CD4-positive, alpha-beta T cell treated with Interleukin-15 for 1 hour (primary cell): ENCODE measurements at places on chromosomes 4 and X.

GRCh38 chr4:150145090-150145945, 67.1 kb downstream of the DCLK2 start:
- no peak for DNase-seq

DNA sequence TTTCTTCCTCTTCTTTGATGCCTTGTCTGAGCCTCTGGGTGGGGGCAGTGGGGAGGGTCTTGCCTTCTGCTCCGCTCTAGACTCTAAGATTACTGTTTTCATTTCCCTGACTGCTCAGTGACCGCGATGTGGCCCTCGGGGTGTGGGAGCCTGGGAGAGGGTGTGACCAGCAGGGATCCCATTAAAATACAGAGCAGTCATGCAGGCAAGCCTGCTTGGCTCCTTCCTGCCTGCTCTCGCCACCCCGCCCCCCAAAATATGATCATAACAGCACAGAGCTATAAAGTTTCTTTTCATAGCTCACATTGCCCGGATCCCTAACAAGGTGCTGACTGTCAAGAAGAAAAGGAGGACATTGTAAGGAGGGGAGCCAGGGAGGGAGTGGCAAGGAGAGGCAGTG, 332.9 kb downstream of the RAB28 start:
- no peak for DNase-seq

- no peak for DNase-seq
Observed at GRCh38 chrX:120761810-120762209, 113.9 kb downstream of the CT47B1 start.

DNA sequence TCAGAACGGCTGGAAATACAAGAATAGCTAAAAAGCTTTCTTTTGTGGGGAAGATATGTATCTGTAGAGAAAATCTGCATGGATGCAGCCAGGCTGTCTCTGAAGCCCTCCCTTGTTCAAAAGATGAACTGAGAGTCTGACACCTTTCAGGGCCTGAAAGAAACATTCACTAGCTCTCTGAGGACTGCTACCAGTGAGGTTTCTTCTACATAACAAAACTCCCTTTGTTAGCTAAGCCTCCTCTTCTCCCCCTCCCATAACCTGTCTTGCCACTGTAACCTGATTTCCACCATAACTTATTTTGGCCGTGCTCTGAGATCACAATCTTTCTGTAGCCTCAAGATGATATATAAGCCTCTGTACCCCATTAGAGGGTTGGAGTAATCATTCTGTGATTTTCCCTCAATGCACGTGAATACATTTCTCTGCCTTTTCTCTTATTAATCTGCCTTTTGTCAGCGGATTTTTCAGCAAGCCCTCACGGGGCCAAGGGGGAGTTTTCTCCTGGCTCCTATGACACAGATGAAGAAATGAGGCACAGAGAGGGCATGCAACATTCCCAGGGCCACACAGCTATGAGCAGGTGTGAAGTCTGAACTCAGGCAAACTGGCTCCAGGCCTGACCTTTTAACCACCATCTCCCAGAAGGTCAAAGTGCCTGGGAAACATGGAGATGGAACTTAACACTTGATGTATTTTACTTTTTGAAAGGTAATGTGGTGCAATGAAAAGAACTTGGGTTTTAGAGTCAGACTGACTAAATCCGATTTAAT, 161.6 kb upstream of the PRDX4 start:
- DNase-seq: no peak

DNA sequence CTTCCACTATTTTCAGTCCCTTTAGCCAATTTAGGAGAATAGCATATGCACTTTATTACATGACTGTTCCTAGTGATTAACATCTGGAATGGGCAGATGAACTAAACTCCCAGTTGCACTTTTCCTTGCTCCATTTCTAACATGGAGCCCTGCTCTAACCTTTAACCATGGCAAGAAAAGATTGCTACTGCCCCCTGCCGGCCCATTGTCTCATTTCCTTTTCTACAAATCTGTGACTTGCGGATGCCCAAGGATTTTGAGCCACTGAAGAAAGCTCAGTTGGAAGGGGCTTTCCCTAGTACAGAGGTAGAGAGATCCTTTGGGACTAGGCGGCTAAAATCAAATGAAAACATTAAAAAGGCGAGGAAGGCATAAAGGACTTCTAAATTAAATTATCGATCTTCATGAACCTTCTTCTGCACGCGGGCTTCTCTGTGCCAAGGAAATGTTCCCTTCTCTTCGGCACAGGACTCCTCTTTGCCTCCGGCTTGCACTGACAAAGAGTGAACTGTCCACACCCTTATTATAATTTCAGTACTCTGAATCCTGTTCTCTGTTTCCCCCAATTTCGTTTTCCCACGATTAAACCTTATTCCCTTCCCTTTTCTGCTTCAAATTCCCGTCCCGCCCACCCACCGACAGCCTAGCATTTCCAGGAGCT, 577 bp upstream of the GLRA2 start:
- DNase-seq: peak; percentile 17

DNA sequence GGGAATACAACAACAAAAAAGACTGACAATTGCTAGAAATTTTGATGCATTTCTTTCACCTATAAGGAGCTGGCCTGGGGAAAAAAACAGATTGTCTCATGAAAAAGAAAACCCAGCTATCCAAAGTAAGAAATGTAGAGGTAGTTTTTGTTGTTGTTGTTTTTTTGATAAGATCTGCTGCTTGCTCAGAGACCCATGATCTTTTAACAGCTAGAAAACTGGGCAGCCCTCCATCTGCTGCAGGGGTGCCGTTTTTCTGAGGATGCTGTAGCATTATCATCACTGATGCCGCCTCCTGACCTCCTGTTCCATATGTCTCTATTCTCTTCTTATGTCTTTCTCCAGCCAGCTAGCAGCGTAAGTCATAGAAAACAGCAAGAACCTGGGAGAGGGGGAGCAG, 98.3 kb downstream of the BMPR1B start:
- DNase-seq: no peak

DNA sequence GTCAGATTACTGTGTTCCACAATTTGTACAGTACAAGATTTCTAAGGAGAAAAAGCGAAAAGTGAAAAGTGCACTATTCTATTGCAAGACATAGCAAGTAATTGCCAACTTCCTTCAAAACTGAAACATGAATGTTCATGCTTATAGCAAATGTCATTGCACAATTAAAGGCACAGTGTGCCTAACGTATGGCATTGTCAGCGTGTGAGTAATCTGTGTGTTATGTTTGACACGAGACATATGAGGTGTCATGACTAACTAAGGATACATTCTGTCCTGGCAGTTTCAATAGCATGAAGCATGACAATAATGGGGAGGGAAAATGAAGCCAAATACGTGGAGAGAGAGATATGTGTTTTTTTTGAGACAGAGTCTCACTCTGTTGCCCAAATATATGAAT, 33.6 kb upstream of the TBC1D9 start:
- peak; percentile 34 for DNase-seq

- no peak for DNase-seq
Observed at GRCh38 chrX:15319075-15319474, 3.6 kb upstream of the ASB11 start.

DNA sequence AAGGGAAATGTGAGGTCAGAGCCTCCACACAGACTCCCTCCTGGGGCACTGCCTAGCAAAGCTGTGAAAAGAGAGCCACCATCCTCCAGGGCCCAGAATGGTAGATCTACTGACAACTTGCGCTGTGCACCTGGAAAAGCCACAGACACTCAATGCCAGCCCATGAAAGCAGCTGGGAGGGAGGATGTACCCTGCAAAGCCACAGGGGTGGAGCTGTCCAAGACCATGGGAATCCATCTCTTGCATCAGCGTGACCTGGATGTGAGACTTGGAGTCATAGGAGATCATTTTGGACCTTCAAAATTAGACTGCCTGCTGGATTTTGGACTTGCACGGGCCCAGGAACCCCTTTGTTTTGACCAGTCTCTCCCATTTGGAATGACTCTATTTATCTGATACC, 22.8 kb downstream of the CDKN2AIP start:
- no peak for DNase-seq

GRCh38 chr4:15920723-15921591, 17.6 kb downstream of the FGFBP1 start:
- DNase-seq: no peak

GRCh38 chrX:113833096-113834055, 750.5 kb upstream of the HTR2C start:
- no peak for DNase-seq

DNA sequence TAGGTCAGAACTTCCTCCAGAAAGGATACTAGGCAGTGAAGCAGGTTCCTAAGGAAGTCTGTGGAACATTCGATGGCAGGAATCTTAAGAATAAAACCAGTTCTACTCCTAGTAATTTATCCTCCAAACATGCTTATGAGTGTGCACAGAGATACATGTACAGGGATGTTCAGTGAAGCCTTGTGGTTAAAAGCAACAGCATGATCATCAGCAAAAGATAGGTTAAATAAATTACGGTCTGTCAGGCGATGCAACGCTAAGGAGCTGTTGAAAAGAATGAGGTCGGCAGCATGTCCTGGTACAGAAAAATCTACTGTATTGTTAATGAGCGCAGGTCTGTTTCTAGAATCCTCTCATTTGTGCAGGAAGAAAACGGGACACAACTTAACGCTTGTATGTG, 23.6 kb downstream of the SEL1L3 start:
- DNase-seq: no peak

GRCh38 chrX:12685541-12685940, 105.7 kb upstream of the PRPS2 start:
- no peak for DNase-seq

- DNase-seq: no peak
Observed at GRCh38 chrX:130719413-130719812, 183.6 kb downstream of the ENOX2 start.

- no peak for DNase-seq
Observed at GRCh38 chr4:88208156-88208555, 49.7 kb upstream of the ABCG2 start.

GRCh38 chrX:155215443-155216178, 649 bp upstream of the VBP1 start:
- DNase-seq: no peak

GRCh38 chrX:41956027-41956426, 32.7 kb upstream of the CASK start:
- no peak for DNase-seq

- no peak for DNase-seq
Observed at GRCh38 chr4:184727430-184727829, 6.5 kb downstream of the CENPU start.

DNA sequence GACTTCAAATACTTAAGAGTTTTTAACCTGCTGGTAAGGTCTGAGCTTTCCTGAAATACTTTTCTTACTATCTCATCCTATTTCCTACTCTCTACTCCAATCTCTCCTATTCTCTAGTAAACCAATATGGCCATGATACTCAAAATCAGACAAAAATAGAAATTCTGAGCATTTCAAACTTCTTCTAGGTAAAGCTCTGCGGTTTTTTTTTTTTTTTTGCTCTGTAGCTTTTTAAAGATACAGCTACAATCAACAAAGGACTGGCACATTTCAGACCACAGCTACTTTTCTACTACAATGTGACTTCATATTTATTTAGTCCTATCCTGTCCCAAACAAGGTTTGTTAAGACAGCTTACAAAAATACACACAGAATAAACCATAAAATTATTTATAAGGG, 31.1 kb downstream of the MAML3 start:
- DNase-seq: no peak

DNA sequence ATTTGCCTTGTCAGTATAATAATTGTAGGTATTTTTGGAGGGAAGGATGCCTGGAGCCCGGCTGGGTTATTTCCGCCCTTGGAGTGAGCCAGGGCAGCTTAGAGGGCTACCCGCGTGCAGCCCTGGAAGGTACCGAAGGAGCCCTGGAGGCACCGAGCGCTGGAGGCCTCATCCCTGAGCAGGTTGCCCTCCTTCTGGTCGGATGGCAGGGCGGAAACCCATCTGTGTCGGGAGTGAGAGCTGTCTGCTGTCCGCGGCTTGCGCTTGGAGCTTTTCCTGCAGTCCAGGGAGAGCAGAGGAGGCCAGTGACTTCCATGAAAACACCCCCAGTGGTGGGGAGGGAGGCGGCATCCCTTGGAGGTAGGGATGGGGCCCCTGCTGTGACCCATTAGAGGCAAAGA, 122.1 kb downstream of the TBL1X start:
- DNase-seq: no peak

DNA sequence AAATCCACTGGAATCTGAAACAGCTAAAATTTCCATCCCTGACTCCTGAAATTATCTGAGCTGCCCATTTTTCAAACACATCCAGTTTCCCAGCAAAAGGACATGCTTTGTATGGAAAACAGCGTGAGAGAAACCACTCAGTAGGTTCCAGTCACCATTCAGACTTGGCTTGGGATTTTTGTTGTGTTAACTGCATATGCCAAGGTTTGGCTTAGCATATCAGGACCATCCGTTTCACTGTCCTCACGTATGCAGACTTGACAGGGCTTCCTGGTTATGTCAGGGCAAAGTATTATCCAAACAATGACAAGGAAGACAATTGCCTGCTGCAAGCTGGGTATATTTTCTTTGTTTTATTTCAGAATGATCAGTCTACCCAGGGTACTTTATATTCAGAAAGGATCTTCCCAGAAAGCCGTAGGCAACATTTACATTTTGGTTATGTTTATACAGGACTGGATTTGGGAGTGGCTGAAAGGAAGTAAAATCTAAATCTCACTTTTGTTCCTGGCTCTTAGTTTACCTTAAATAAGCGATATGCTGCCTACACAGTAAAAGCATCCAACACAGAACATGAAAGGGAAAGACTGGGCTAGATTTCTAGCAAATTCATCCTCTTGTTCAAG, 41.3 kb upstream of the CCKAR start:
- DNase-seq: no peak
